ENCODE measurements at places on chromosomes 6 and 20. TPM values are rescaled to one million over a fixed set of nuclear protein-coding genes. Genes with fewer than 3 reads are reported as not detected.

GRCh38 chr6:19042420-19042819 lies 655.3 kb downstream of the RNF144B start:
- H3K4me1 ChIP-seq = no peaks in the 10 kb centered on the region
- DNase-seq = no peak
- no peaks in the 10 kb centered on the region for H3K27me3 ChIP-seq
- no peak overlapping the region for H3K4me3 ChIP-seq
- H3K36me3 ChIP-seq = no peaks in the 10 kb centered on the region
- no peak overlapping the region for H3K27ac ChIP-seq

DNA sequence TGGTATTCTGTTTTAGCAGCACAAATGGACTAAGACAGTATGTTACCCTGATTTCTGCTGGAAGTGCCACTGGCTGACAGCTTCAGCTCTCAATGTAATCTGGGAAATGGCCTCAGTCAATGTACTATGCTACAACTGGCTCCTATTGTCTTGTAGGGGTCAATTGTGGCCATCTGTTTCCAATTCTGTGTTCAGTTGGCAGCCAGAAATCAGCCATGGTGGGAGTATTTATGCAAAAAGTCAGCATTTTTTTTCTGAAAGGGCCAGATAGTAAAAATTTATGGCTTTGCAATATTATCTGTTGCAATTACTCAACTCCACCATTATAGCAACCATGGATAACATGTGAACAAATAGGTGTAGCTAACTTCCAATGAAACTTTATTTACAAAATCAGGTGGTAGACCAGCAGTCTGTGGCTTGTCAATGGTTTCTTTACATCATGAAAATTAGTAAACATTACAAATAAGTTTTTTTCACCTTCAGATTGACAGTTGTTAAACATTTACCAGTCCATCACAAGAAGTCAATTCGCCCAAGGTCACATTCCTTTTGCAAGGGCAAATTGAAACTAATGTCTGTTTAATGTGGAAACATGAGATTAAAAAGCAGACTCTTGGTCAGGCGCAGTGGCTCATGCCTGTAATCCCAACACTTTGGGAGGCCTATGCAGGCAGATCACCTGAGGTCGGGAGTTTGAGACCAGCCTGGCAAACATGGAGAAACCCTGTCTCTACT lies 58.3 kb upstream of the TSHZ2 start:
- H3K27me3 ChIP-seq = peaks cover 3% of the 10 kb centered on the region
- no peak overlapping the region for H3K4me3 ChIP-seq
- no peaks in the 10 kb centered on the region for H3K36me3 ChIP-seq
- no peak for DNase-seq
- no peak overlapping the region for H3K27ac ChIP-seq

Gene BMP6
- total RNA-seq = 0.32 TPM

DNA sequence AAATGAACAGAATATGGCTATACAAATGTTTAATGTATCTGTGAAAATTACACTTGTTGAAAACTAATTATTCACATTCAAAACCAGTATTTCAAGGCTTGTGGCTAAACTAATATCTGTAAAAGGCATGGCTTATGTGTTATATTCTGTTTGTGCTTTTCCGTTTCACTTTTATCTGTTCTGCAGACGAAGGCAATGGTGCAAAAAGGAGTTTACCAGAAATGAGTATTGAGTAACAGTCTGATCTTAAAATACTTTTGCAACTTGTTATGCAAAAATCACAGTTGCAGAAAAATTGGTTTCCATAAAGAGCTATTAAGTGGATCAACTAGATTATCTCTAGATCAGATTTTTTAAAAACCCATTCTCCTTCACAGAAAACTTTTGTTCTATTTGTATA lies 9.4 kb upstream of the STX11 start:
- peaks cover 3% of the 10 kb centered on the region for H3K27me3 ChIP-seq
- H3K4me3 ChIP-seq = no peak overlapping the region
- H3K4me1 ChIP-seq = no peaks in the 10 kb centered on the region
- no peak for DNase-seq

DNA sequence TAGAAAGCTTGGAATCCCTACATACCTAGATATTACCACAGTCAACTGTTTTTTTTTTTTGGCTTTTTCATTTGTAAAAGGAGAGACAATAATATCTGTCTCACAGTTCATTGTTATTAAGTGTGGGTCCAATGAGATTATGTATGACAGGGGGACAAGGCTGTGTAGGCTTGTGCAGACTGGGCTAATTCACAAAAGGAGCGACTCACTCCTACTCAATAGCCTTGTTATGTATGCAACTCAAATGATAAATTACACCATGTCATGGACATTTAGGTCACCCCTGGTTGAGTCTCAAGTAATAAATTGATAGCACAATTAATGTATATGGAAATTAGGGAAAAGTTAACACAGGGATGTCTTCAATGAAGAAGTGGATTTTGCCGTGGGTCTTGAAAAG lies 208.2 kb upstream of the MAP3K7 start:
- H3K27me3 ChIP-seq = no peaks in the 10 kb centered on the region
- H3K36me3 ChIP-seq = no peaks in the 10 kb centered on the region
- no peak overlapping the region for H3K27ac ChIP-seq
- no peaks in the 10 kb centered on the region for H3K4me1 ChIP-seq

DNA sequence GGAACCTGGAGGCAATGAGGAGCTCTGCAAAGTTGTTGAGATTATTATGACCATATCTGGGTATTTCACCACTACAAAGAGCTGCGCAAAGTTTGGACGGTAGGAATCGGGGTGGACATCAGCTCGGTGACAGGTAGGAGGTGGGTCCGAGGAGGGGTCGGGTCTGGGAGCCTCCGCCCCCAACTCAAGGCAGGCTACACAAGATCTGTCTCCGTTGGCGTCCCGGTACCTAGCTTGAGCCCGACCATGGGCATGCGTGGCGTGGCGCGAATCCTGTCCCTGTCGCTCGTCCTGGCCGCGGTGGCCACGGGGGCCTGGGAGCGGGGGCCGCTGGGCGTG lies 40.2 kb upstream of the ZNFX1 start:
- no peak for DNase-seq
- H3K4me1 ChIP-seq = peaks cover 16% of the 10 kb centered on the region
- H3K27ac ChIP-seq = no peak overlapping the region
- H3K36me3 ChIP-seq = no peaks in the 10 kb centered on the region

DNA sequence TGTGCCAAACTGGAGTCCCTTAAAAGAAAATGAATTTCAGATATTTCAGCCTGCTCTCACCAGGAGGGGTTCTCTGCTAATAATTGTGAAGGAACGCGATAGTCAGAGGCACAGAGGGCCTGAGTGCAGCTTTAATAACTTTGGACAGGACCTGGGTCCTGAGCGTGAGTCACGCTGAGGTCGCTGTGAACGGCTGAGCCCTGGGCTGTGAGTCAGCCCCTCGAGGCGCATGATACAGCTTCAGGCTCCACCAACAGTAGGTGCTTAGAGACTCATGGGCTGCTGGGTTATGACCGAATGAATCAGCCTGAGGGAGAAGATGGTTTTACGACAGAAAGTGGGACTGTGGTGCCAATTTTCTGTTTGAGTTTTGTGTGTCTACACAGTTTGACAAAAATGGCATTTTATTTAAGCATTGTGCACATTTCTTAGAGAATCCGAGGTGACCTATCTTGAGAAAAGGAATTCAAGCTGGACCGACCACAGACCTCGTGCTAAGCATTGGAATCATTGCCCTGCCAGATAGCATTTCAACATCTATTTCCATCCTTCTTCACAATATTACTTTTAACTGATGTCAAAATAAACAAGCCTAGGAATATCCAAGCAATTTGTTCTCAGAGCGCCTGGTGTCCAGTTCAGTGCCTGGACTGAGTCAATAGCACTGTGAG lies 183.0 kb downstream of the THBS2 start:
- H3K27ac ChIP-seq = no peak overlapping the region
- H3K27me3 ChIP-seq = peaks cover 2% of the 10 kb centered on the region
- H3K4me1 ChIP-seq = no peaks in the 10 kb centered on the region
- no peak for DNase-seq
- H3K4me3 ChIP-seq = no peak overlapping the region

GRCh38 chr6:149484733-149485700 lies at the start of gene ZC3H12D:
Gene ZC3H12D (minus strand): TSS chr6:149485014. CDS start chr6:149474543, 10,471 bp downstream.
- peaks cover 43% of the 10 kb centered on the region for H3K36me3 ChIP-seq
- H3K27ac ChIP-seq = peak within 1 kb of the TSS; percentile 97
- H3K4me1 ChIP-seq = peaks cover 59% of the 10 kb centered on the region
- H3K27me3 ChIP-seq = no peaks in the 10 kb centered on the region
- peak; percentile 92 for DNase-seq

DNA sequence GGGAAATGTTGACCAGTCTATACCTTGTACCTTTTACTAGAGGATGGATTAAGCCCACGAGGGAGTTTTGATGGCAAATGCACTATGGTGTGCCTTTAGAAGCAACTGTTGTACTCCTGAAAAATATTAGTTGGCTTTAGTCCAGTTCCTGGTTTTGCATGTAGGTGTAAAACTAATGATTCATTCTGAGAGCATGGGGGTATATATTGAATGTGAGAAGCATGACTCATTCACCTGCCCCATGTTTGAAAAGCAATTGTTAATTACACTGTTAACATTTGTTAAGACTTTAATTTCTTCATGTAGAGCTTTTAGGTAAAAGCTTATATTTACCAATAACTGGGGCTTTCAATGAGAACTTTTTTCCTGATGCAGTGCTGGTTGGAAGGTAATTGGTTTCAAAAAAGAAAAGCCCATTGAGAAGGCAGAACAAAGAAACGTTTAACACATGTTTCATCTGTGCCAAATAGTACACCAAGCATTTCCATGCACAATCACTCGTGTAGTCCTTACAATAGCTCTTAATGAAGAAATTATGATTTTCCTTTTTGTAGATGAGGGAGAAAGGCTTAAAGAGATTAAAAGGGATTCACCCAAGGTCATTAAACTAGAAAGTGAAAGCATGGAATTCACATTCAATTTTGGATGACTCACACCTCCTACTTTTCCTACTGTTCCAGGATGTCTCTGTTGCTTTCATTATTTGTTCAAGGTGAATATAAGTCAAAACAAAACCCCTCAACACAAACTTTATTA lies 134.1 kb downstream of the CCDC170 start:
- no peaks in the 10 kb centered on the region for H3K36me3 ChIP-seq
- H3K4me3 ChIP-seq = no peak overlapping the region
- peaks cover 16% of the 10 kb centered on the region for H3K4me1 ChIP-seq
- H3K27me3 ChIP-seq = peaks cover 9% of the 10 kb centered on the region

GRCh38 chr6:150312395-150312794 lies 56.4 kb upstream of the IYD start:
- H3K27me3 ChIP-seq = peaks cover 19% of the 10 kb centered on the region
- no peak overlapping the region for H3K4me3 ChIP-seq
- H3K36me3 ChIP-seq = no peaks in the 10 kb centered on the region
- H3K4me1 ChIP-seq = no peaks in the 10 kb centered on the region

- peaks cover 34% of the 10 kb centered on the region for H3K27me3 ChIP-seq
- no peaks in the 10 kb centered on the region for H3K36me3 ChIP-seq
- H3K4me1 ChIP-seq = no peaks in the 10 kb centered on the region
- DNase-seq = no peak
- no peak overlapping the region for H3K4me3 ChIP-seq
Measured at GRCh38 chr6:4533576-4533975, 242.6 kb upstream of the CDYL start.

Gene IRF4
- 504 TPM for total RNA-seq

GRCh38 chr6:11921017-11921438 lies 91.1 kb upstream of the HIVEP1 start:
- no peaks in the 10 kb centered on the region for H3K27me3 ChIP-seq
- no peak overlapping the region for H3K27ac ChIP-seq
- H3K4me3 ChIP-seq = no peak overlapping the region
- H3K36me3 ChIP-seq = no peaks in the 10 kb centered on the region
- no peak for DNase-seq

DNA sequence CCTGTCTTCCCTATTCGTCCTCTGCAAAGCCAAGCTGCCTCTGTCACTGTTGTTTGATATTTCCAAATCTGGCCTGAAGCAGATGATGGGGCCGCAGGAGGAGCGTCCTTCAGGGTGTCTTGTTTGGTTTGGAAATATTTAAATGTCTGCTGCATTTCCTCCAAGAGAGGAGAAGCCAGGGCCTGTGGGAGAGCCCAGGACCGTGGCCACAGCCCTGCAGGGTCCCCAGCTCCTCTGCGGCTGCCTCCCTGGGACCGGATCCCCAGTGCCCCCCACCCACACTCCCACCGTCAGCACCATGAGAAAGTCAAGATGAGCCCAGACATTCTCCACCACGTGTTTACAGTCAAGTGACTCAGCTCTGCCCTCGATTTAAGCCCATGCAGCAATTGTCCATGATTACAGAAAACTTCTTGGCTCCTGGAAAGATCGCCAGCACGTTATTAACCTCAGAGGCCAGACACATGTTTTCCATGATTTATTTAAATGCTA lies 18.2 kb downstream of the FOXF2 start:
- no peak overlapping the region for H3K27ac ChIP-seq
- no peaks in the 10 kb centered on the region for H3K36me3 ChIP-seq
- H3K4me1 ChIP-seq = no peaks in the 10 kb centered on the region

DNA sequence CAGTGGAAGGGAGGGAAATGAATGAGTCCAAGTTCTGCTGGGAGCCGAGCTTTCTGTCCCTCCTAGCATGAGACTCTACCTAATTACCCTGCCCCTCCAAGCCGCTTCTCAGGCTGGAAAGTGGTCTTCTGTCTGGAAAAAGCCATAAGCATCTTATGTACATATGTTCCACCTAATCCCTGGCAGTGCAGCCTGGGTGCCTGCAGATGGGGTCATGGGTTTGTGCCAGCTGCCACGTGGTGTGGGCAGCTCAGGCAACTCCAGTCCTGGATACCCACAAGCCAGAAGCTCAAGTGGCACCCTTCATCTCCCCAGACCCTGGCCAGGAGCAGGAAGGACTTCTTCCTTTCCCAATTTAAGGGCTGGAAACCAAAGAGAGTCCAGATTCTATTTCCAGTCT lies 253.1 kb downstream of the LY86 start:
- H3K4me3 ChIP-seq = no peak overlapping the region
- DNase-seq = no peak
- no peaks in the 10 kb centered on the region for H3K4me1 ChIP-seq
- peaks cover 2% of the 10 kb centered on the region for H3K27me3 ChIP-seq

Gene ADTRP
- total RNA-seq = 52.1 TPM

- no peak overlapping the region for H3K4me3 ChIP-seq
- H3K4me1 ChIP-seq = no peaks in the 10 kb centered on the region
- no peak for DNase-seq
- no peaks in the 10 kb centered on the region for H3K27me3 ChIP-seq
Measured at GRCh38 chr6:164331026-164331425, 916.5 kb downstream of the QKI start.

Gene SOBP
- total RNA-seq = 0.25 TPM

DNA sequence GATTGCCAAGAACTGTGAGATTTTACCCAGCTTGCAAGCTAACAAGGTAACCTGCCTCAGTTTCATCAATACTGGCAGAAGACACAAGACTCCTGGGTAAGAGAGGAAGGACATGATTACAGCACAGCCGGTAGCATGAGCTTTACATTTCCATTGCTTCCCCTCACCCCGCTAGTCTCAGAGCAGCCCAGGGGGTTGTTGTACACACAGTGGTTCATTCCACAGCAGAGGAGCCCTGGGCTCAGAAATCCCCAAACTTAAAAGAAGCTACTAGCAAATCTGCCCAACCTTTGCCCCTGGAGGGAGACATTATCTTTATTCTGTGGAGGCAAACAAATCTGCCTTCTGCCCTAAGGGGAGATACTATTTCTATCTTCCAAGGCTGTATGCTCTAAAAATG lies 17.1 kb upstream of the MTHFD1L start:
- no peak for DNase-seq
- peaks cover 11% of the 10 kb centered on the region for H3K27me3 ChIP-seq
- H3K4me1 ChIP-seq = no peaks in the 10 kb centered on the region
- H3K4me3 ChIP-seq = no peak overlapping the region

Gene HTR1E
- not detected for total RNA-seq

Gene CCN6
- 0.21 TPM for total RNA-seq
